ENCODE measurements at places on chromosomes 6 and 20.

- no peak for DNase-seq
Measured at GRCh38 chr6:42026540-42026939, 23.8 kb upstream of the TAF8 start.

DNA sequence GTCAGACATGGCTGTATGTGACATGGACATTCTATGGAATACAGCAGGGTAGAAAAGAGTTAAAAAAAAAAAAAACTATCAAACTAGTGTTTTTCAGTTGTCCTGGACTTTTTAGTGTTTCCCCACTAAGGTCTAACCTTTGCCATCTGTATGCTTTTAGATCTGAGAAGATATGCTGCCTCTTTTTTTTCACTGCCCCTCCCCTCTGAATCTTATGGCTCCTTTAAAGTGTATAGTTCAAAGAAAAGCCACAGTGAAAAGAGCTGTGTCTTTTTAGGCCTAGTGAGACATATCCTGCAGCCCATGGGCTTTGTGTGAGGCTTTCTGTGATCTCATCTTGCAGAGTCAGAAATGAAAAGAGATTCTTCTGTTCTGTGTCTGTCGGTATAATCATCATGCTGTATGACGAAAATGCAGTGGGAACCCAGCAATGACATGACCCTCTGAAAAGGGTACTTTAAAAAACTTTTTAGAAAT is 29.3 kb downstream of the ADGRG6 start:
- DNase-seq = no peak

DNA sequence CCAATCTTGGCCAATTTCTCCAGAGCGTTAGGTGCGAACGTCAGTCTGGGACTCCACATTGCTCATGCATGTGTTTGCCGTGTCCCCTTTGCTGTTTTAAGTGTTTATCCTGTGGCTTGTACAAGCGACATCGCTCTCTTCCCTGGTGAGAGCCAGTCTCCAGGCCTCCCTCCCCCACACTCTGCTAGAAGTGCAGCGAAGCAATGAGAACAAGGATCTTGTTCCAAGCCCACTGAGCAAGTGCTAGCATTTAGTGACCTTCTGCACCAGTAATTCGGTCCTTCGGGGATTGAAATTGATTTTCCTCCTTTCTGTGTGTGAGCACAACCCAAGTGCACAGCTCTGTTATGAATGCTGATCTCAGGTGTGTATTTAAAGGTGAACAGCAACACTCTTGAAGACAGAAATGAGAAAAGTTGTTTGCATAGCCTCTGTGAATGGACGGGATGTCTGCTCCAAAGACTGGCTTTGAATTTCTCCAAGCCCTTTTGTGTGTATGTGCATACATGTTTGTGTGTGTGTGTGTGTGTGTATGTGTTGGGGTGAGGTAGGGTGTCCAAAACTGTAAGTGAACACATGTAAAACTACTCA is 29.0 kb downstream of the CD83 start:
- DNase-seq = no peak

GRCh38 chr6:126210398-126211075 is 129.4 kb upstream of the CENPW start:
- DNase-seq = no peak

- no peak for DNase-seq
Measured at GRCh38 chr20:9877932-9878495, 39.1 kb upstream of the PAK5 start.

DNA sequence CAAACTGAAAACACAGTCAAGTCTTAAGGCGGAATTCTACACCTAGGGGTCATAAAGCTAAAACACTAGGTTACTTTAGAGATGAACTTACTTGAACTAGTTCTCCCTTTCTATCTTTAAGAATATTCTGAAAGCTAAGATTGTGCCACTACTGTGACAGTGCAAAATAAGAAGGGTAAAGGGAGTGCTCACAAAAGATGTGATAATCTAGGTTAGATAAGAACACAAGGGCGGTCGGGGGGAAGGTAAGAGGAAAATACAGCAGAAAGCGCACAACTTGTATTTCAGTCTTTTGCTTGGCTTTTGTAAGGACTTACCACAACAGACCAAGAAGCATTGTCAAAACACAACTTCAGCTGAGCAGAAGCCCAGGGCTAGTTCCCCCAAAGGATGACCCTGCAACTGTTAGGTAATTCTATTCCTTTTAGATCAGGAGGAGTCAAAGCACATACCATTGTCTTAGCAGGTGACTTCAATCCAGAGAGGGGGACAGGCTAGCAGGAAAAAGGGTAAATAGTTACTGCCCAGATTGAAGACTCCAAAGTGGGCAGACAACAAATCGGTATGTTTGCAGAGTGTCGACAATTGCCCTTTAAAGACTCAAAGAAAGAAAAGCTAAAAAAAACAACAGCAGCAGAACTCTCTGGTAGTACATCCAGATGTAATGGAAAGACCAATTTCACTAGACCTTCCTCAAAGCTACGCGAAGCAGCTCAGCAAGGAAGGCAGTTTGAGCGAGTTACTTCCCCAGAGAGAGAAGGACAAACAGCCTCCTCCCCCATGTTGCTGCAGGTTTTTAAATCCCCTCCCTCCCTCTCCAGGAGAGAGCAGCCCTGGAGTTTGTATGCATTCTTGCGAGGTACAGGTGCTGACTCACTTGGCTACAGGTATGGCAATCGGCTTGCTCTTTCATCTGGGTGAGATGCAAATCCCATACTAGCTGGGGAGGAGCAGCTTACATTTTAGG is 59.0 kb downstream of the RIPOR2 start:
- no peak for DNase-seq

GRCh38 chr6:150403458-150404246 is 34.8 kb downstream of the IYD start:
- DNase-seq = peak; percentile 60

DNA sequence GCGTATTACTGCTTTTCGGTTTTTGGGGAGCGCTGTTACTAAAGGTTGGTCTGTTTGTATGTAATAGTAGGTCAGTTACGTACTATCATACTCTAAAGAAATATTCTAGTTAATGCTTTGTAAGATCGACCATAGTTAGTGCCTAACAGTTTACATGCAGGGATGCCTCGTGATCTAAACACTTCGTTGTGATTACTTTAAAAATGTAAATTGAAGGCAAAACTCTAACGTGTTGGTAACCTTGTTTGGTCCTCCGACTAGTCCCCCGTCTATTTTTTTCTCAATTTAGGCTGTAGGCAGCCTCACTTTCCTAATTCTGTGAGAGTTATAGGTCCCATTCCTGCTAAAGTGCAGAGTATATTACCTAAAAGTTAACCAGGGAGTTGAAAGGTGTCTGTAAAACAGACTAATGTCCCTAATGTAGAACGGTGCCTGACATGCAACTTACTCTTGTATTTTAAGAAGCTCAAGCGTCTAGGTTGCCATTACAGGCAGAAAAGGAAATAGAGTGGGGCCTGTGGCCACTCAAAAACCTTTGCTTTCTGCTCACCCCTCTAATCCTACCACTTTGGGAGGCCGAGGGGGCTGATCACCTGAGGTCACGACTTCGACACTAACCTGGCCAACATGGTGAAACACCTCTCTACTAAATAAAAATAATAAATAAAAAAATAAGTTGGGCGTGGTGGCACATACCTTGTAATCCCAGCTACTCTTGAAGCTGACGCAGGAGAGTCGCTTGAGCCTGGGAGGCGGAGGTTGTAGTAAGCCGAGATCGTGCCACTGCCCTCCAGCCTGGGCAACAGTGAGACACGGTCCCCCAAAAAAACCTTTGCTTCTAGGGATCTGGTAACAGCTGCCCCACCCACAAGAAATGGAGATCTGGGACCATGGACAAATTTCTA is 37.8 kb downstream of the HFE start:
- DNase-seq = no peak

DNA sequence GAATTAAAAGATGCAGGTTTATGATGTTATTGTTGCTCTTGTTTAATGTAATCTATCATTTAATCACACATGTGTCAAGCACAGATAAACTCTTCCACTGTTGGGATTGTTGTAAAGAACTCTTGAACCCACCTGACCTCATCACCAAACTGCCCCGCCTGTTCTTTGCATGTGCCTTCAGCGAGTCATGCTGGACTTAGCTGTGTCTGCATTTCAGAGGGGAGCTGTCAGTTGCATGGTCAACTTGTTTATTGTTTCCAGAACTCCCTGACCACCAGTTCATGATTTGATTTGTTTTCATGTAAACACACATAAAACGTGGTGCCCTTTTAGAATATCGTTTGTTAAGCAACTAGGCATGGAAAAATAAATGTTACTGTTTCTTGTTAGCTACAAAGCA is 93.6 kb downstream of the KHDC1L start:
- DNase-seq = no peak

GRCh38 chr6:168216751-168217191 is 102.8 kb downstream of the DACT2 start:
- DNase-seq = no peak

DNA sequence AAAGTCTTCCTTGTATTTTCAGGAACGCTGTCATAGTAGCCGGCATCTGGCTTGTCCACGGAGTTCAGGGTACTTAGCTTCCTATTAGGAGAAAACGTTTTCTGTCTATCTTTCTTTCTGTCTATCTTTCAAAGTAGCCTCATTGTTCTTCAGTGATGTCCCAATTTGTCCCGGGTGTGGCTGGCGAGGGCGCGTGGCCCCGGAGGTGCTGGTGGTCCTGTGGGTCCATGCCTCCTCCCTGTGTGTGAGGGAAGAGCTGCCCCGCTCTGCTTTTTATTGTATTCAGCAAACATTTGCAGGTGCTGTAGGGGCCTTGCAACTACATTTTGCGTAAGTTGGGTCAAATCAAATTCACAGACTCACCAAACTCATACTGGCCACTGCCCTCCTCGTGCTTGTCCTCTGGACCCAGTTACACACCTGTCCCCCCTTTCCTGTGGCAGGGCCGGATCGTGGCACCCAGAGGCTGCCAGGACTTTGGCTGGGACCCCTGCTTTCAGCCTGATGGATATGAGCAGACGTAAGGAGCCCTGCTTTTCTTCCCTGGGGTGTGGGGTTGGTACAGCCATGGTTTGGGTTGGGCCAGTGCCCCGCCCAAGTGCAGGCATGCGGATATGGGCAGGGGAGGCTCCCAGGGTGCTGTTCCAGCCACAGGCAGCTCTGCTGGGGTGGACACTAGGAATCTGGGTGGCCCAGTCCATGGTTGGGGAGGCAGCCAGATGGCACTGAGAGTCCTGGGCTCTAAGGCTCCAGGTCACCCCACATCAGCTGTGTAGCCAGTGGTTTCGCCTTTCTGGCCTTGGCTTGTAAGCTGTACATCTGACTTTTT is 12.3 kb downstream of the ITPA start:
- DNase-seq = no peak

DNA sequence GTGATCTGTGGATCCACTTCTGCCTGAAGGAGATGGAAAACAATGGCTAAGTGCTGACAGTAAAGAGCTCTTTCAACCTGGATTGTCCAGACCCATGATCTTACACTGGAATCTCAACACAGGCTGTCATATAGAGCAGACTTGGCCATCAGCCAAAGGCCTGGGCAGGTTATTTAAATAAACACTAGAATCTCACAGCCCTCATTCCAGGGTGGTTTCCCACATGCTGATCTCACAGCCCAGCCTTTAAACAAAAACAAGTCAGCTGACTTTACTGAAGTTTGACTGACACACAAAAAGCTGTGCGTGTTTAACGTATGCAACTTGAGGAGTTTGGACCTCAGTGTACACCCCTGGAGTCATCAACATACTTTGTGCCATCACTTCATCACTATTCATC is 28.4 kb downstream of the SYNDIG1 start:
- no peak for DNase-seq

- no peak for DNase-seq
Measured at GRCh38 chr6:98843271-98844243, 9.2 kb downstream of the POU3F2 start.

DNA sequence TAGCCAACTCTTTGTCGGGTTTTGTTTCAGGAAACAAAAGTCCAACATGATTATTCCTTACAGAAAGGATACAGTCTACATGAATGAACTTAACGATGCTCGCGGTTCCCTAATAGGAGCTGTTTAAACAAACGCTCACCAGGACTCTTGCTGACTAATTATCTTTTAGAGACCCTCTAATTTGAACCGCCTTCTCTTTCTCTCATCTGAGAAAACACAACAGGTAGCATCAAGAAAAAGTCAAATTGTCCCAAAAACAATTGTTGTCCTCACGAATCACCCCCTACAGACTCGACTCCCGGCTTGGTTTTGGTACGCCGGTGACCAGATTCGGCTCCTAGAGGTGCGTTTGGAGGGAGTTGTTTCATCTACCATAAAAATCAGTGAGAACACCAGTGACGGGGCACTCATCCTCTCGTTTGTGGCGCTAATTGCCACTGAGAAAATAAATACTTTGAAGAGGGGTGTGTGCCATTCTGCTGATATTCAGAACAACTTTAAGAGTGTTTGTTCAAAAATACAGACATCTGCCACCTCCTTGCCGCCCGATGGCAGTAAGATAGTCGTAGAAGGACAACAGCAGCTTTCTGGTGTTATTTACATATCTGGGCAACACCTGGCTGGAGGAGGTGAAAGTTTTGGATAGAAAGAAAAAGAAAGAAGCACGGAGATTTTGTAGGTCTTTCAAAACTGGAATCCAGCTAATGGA is 1.1 kb upstream of the SIM1 start:
- DNase-seq = no peak

DNA sequence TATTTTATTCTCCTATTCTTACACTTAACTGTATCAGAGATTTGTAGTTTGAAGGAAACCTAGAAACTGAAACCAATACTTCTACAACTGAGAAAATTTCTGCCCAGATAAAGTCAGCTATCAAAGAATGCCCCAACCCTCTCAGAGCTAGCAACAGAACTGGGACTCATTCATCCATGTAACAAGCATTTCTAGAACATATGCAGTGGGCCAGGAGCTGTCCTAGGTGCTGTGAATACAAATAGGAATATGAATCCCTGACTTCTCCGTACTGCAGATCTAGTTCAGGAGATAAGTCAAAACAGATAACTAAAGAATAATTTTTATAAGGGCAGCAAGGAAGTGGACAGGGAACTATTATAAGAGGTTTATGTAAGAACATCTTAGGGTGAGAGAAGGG is 654.1 kb upstream of the NOX3 start:
- DNase-seq = no peak

GRCh38 chr6:154650351-154650750 is 82.9 kb upstream of the SCAF8 start:
- DNase-seq = no peak

GRCh38 chr6:71236926-71237434 is 51.6 kb upstream of the OGFRL1 start:
- no peak for DNase-seq

DNA sequence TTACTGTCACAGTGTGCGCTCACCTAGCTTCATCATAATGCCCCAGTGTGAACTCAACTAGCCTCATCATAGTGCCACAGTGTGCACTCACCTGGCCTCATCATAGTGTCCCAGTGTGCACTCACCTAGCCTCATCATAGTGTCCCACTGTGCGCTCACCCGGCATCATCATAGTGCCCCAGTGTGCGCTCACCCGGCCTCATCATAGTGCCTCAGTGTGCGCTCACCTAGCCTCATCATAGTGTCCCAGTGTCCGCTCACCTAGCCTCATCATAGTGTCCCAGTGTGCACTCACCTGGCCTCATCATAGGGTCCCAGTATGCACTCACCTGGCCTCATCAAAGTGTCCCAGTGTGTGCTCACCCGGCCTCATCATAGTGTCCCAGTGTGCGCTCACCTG is 10.6 kb downstream of the TMEM242 start:
- no peak for DNase-seq

- no peak for DNase-seq
Measured at GRCh38 chr20:10524643-10525042, 89.5 kb downstream of the SLX4IP start.

- DNase-seq = no peak
Measured at GRCh38 chr6:35061102-35061615, 80.0 kb downstream of the TCP11 start.

- DNase-seq = no peak
Measured at GRCh38 chr6:139296927-139297326, 5.1 kb upstream of the TXLNB start.

All from HTR-8/SVneo (cell line).